ENCODE measurements at places on chromosomes 12 and 14. TPM values are rescaled to one million over a fixed set of nuclear protein-coding genes. Genes with fewer than 3 reads are reported as not detected.
A peak's percentile ranks its signal among the peaks of the same experiment; 100 is the strongest.

SMCO2 gene
- 0.26 TPM for total RNA-seq

DLGAP5 gene
- total RNA-seq = 8.1 TPM

GRCh38 chr12:63424671-63425070 is 243.6 kb downstream of the DPY19L2 start:
- no peak for DNase-seq

GRCh38 chr12:88237954-88238353 is 95.8 kb downstream of the TMTC3 start:
- DNase-seq = peak; percentile 66

- no peak for DNase-seq
Observed at GRCh38 chr14:101584055-101584859, 23.0 kb downstream of the DIO3 start.
